ENCODE measurements at places on chromosomes 12 and 14.

GRCh38 chr12:67482751-67483661, 165.5 kb upstream of the DYRK2 start:
- no peak for DNase-seq

DNA sequence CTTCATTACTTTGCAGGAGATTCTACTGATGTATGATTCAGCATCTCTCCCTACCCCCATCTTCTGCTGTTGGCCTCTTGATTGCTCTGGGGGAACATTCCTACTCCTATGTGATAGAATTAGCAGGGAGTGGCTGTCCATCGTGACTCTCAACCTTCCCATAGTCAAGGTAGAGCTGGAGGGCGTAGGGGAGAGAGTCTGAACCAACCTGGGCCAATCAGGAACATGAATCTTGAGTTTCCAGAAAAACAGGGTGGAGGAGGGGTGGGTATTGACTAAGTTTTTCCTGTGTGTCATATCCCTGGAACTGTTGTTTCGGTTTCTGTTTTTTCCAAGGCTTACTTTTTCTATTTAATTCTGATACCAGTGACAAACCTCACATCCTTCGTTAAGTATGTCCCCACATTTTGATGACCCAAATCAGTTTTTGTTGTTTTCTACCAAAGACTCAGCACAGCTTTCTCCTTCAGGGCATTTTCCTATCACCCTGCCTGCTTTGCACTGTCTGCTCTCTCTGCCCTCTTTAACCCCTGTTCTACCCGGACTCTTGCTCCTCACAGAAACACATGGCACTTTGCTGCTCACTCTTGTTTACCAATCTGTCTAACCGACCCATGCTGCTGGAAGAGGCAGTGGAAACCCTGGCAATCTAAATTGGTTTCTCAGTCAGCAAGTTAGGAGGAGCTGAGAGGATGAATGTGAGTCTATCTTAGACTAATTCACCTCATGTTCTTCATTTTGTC, 1428.3 kb downstream of the AACS start:
- no peak for DNase-seq

DNA sequence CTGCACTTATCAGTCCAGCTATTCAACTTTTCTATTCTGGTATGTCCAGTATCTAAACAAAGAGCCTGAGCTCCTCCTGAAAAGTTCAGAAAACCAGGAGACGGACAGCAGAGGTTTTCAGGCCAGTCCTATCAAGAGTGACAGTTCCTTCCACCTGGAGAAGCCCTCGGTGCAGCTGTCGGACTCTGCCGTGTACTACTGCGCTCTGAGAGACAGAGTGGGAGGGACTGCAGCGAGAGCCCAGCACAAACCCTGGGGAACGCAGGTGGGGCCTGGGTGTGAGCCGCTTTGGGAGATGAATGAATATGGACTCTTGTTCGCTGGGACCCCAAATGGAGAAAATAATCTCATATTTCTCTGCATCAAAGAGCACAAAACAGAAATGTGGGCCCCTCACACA, 329.8 kb upstream of the OR4E1 start:
- no peak for DNase-seq

DNA sequence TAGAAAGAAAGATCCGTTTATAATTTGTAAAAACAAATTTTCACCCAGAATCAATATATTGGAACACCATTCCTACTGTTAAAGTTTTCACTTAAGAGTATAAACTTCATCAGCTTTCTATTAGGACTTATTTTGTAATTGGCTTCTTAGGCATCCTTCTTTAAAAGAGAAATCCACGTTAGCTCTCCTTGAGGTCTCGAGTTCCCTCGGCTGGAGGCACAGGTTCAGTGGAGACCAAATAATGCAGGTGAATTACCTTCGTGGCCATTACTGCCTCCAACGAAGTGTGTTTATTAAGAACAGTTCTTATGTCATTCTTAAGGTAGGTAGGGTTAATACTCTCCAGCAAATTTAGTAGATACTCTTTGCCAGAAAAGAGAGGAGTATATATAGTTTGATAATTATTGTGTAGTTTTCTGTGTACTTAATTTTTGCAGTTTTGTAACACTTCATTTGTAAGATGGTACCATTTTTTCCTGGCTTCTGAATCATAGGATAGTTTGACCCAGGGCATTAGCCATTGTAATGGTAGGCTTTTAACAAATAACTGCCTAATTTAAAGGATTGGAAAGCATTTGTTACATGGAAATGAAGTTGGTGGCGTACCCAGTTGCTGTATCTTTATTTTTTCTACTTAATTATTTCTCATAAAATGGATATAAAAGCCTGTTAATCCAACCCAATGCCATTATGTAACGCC, 2.2 kb downstream of the CALM1 start:
- DNase-seq, result no peak

DNA sequence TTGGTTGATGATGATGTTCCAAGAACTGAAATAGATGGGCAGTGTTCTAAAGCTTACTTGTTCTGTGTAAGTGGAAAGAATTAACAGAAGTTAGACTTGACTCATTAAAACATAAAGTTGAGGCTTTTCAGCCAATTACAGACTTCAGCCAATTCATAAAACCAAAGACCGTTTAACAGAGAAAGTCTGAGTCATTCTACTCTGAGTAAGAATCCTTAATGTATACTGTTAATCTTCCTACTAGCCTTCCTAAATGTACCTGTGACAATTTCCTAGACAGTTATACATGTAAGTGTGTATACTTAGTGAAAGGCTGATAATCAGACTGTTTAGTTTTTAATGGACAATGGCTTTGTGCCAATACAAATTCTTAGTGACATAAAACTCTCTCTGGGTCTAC, 681.0 kb downstream of the RPL10L start:
- no peak for DNase-seq

- no peak for DNase-seq
These were observed 1.3 kb upstream of the LRTM2 start for GRCh38 chr12:1819050-1819449.

GRCh38 chr14:22882529-22883172, 371 bp upstream of the REM2 start:
- no peak for DNase-seq

- DNase-seq, result no peak
These were observed 458.4 kb upstream of the SYT1 start for GRCh38 chr12:78406213-78406612.

DNA sequence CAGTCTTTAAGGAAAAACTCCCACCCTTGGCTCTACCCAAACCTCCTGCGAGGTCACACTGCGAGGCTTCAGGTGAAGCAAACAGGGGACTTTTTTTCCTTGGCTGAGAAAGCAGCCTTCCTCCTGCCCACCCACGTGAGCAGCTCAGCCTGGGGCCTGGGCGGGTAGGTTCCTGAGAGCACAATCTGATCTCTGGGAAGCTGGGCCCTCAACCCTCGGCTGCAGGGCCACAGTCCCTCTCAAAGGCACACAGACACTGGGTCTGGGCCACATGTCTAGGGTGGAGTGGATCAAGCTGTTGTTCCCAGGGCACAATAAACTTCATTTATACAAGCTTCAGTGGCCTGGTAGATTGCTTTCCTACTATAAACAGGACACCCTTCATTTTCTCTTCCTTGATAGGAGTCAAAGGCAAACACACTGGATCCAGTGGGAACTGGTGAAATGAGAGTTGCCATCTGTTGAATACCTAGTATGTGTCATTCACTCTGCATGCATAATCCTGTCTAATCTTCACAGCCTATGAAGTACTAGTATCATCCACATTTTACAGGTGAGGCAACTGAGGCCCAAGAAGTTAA, 41.3 kb upstream of the PNMA1 start:
- no peak for DNase-seq

DNA sequence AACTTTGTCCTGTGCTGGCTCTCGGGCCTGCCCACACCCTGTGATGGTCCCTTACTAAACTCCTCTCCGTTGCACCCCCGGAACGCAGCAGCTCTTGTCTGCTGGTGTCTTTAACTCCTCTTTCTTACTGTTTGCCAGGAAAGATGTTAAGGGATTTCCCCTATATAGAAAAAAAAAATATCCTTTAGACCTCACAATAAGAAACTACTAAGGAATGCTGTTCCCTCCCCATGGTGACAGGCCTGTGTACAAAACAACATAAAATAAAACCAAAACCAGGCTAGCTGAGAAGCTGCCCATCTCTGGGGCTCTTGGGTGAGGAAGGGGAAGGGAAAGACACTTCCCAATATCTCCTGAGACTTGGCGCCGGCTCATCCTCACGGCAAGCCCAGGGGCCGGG, 95.4 kb downstream of the CHGA start:
- DNase-seq, result no peak

DNA sequence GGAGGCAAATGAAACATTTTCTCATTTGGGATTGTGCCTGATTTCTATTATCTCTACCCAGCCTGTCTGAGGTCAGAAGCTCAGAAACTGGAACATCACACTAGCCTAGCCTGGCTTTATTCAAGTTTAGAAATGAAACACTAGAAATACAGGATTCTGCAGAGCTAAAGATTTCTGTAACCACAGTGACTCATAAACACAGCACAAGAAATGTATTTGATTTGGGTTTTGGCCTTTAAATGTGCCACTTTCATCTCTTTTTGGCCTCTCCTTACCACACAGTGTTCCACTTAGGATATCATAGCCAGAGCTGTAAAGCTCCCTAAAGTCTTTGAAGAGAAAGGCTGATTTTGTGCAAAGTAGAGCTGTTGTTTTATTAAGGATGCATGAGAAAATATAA, 307.5 kb downstream of the EMP1 start:
- DNase-seq, result no peak

DNA sequence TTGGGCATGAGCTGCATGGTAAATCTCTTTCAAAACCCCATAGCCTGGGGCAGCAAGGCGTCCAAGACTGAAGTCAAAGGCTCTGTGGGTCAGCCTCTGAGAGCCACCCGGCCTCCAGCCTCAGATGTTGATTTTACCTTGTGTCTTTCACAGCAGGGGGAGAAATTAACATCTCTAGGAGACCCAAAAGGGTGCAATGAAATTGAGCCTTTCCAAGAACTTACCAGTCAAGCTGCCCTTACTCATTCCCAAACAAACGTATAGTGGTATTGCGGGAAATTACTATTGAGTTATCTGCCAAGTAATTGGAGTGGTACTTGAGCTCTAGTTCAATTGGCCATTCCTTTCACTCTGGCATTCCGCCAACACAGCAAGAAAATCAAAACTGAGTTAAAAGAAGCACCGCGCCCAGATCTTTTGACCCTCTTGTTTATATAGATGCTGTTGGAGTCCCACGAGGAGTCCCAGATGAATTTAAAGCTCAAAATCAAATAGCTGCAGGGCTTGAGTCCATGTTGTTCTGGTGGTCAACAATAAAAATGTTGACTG, 380.7 kb upstream of the SYT1 start:
- DNase-seq, result no peak

GRCh38 chr14:32332415-32333316, 3.6 kb downstream of the AKAP6 start:
- no peak for DNase-seq

DNA sequence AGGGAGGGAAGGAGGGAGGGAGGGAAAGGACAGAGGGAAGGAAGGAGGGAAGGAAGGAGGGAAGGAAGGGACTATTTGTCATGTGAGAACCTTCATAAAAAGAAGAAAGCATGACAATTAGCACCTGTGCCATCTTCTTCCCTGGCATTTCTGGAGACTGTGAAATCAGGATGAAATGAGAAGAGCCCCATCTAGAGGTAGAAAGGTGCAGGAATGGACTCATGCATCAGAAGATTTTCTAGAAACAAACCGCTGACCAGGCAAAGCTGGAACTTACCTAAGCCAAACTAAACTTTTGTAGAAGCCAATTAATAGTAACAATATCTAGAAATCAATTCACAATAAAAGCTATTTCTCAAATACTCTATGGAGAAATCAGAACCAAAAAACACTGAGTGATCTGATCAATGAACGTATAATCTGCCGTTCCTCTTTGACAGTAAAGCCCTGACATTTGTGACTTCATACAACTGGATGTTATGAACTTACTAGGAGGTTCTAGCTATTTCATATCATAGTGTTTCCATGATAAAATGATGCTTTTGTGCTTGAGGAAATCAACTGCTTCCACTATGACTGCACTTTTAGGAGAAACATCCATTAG, 24.4 kb upstream of the CRACR2A start:
- peak; percentile 34 for DNase-seq

- no peak for DNase-seq
These were observed at the start of gene SAV1 for GRCh38 chr14:50667996-50668825. SAV1 (minus strand) TSS chr14:50668306; CDS start chr14:50667967, 339 bp downstream.

DNA sequence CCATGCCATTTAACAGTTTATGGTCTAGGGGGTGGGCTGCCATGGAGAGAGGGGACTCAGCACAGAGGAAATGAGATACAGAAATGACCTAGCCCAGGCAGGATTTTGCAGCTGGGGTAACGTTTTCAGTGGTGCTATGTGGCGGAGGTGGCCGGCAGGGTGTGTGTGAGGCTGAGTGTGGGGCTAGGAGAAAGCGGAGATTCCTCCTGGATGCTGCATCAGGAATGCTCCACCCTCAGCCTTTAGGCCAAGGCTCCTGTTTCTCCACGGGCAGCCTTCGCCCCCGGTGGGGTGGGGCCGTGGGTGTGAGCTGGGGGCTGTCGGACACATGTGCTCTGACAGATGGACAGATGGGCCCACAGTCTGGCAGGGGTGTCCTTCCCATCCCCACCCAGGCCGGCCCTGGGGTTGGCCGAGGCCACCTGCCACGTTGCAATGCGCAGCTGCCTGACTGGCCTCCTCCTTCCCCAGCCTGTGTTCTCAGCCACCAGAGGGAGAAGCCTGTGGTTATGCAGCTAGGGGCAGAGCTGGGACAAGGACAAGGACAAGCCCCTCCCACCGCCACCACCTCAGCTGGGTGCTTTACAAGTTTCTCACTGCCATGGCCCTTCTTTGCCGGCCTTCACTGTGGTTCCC, 44.3 kb downstream of the TEAD4 start:
- no peak for DNase-seq

- DNase-seq, result no peak
These were observed 941 bp downstream of the ZDHHC17 start for GRCh38 chr12:76764856-76765255.

DNA sequence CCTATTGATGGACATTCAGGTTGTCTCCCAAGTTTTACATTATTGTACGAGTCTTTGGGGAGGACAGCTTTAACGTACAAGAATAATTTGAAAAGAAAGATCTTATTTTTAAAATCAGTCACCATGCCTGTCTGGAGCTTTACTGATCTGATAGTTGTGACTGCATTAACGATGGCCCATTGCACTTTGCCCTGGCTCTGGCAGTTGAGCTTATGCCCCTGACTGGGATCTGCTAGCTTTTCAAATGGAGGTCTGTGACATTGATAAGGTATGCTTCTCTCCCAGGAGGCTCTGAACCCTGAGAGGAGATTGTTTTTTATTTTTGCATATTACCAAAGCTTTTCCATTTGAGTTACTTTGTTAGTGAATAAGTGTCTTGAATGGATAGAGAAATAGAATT, 17.9 kb upstream of the RAB3IP start:
- no peak for DNase-seq

- DNase-seq, result no peak
These were observed 151.7 kb upstream of the GZMB start for GRCh38 chr14:24785698-24786097.

DNA sequence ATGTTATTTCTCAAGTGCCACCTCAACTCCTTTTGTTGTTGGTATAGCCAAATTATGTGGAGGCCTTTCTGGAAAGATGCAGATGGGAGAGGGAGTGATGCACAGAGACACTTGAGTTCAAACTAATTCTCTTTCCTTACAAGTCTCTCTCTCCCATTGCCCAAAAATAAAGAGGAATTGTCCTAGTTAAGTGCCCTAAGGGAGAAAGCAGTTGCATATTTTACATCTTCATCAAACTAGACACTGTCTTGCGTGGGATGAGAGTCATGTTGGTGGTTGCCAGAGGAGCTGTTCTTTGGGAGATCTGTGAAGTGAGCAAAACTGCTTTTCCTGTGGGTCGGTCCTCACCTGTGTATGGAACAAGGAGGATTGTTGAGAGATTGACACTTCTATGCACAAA, 72.2 kb downstream of the EP400 start:
- DNase-seq, result no peak

Data from HS-27A (cell line).